Stimulated activated CD8-positive, alpha-beta memory T cell treated with anti-CD3 and anti-CD28 coated beads, Interleukin-7, amount 100 ng/mL, for 4 hours (primary cell): ENCODE measurements at places on chromosomes 7 and 10.
A peak's percentile ranks its signal among the peaks of the same experiment; 100 is the strongest.

DNA sequence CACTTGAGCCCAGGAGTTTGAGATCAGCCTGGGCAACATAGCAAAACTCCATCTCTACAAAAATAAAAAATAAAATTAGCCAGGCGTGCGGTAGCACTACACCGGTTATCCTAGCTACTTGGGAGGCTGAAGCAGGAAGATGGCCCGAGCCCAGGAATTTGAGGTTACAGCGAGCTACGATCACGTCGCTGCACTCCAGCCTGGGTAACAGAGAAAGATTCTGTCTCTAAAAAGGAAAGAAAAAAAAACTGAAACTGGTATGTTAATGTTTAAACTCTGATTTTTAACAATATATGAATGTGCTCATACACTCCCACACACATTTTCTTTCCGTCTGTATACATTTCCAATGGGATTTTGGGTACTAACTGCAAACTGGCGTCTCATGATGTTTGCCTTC is 140.6 kb upstream of the KMT2E start:
- no peak for DNase-seq

DNA sequence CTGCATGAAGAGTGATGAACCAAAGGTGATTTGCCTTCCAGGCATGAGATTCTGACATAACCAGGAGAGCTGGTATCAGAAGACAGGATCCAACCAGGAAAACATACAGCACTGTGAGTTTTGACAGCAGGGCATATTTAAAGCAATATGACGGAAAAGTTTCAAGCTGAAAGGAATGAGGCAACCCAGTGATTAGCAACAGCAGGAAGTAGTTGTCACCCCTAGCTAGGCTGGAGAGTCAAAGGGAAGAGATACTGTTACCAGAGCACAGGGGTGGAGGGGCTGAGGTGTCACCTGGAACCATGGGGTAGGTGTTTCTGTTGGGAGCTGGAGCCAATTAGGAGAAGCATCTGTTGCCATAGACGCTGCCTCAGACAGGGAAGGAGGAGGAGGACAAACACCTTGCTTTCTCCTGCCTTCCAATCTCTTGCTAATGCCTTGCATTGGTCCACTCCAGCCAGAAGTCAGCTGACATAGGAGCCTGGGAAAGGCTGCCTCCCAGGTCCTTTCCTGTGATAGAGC is 125.4 kb upstream of the SORCS3 start:
- DNase-seq: no peak

- DNase-seq: no peak
Observed at GRCh38 chr10:100878291-100878910, 34.4 kb upstream of the SLF2 start.

GRCh38 chr10:35276889-35277288 is 59.4 kb upstream of the CCNY start:
- DNase-seq: no peak

GRCh38 chr7:123635551-123636359 is 19.9 kb upstream of the LMOD2 start:
- no peak for DNase-seq

GRCh38 chr10:17808971-17809841 is at the start of gene MRC1:
MRC1 (plus strand) TSS chr10:17809348; CDS start chr10:17809466, 118 bp downstream.
- DNase-seq: no peak

DNA sequence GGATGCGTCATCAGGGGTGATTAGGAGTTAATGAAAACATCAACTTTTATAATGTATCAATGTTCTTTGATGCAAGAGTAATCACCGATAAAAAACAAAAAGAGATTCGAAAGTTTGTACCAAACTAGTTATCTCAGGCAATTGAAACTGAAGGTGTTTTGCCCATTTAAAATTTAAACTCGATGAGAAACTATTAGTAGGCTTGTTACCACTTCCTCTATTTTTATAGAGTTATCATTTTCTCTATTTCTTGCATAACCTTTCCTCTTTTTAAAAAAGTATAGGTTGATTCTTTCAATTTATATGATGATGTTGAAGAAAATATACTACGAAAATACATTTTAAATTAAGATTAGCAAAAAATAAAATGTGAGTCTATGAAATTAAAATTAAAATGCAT is 597.3 kb upstream of the POT1 start:
- DNase-seq: no peak

DNA sequence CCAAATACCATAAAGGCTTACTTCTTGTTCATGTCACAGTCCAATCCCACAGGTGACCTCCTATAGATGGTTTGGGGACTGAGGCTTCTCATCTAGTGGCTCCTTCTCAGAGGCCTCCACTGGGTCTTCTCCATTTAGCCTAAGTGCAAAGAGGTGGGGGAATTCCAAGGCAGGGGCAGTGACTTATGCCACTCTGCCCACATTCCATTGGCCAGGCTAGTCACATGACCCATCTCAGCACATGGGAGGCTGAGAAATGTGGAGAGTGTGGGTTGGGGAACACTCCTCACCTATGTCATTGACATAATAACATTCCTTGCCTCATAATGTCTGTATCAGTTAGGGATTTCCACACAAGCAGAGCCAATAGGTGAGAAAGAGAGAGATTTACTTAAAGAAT is 104.3 kb upstream of the PLXNA4 start:
- no peak for DNase-seq

GRCh38 chr7:128092221-128092620 is 61.0 kb upstream of the LRRC4 start:
- DNase-seq: no peak

- no peak for DNase-seq
Observed at GRCh38 chr10:71270301-71271220, 48.5 kb upstream of the SLC29A3 start.

DNA sequence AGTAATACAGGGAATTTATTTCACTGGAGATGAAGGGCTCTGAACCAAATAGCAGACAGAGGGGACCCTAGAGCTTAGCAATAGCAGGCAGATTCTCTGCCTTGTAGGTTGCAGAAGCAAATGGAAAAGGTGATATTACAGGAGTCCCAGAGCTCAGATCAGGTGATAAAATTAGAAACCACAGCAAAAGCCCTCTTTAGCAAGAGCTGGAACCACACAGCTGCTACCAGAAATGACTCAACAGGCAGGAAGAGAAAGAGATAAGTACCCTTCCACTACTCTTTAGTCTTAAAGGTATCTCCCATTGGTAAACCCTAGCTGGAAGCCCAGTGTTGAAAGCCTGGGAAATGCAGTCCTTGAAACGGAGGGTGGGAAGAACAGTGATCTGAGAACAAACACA is 535.6 kb upstream of the GHITM start:
- DNase-seq: no peak

- DNase-seq: no peak
Observed at GRCh38 chr7:78095549-78095948, 297.0 kb downstream of the PHTF2 start.

DNA sequence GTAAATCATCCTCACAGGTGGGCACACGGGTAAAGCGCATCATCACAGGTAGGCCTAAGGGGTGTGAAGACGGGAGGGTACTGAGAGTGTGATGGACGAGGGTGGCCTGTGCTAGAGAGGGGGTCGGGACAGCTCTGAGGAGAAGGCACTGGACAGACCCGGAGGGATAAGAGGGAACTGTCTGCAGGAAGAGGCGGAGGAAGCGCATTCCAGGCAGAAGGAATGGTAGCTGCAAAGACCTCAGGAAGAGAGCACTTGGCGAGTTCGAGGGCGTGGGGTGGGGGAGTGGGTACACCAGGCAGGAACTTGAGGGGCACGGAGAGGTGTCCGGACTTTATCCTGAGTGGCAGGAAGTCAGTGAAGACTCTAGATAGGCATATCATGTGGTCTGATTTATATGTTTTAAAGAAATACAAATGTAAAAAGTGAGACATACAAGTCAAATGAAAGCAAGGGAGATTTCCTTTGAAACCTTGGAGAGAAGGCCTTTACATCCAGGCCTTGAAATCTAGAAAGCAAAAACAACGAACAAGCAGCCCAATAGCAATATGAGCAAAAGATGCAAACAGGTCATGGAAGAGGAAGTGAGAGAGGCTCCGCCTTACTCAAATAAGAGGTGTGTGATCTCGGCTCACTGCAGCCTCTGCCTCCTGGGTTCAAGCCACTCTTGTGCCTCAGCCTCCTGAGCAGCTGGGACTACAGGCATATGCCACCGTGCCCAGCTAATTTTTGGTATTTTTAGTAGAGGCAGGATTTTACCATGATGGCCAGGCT is 3.6 kb downstream of the LHPP start:
- DNase-seq: no peak

GRCh38 chr7:98225913-98226614 is 14.8 kb downstream of the BHLHA15 start:
- DNase-seq: no peak

- no peak for DNase-seq
Observed at GRCh38 chr10:104117839-104118323, 4.1 kb upstream of the SFR1 start.

DNA sequence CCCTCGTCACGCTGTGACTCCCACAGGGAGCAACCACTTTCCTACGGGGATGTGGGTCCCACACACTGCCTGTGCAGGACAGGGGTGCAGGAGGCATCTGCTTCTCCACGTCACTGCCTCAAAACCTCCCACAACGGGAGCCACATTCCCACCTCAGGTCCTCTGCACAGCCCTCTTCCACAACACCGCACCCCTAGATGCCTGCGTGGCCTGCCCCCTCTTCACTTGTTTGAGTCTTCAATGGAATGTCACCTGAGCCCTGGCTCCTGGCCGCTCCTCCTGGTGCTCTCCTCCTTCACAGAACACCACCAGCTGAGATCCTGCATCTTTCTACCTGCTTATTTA is 73.6 kb downstream of the MAD1L1 start:
- no peak for DNase-seq

GRCh38 chr7:127890726-127891125 is 140.5 kb downstream of the LRRC4 start:
- DNase-seq: no peak

DNA sequence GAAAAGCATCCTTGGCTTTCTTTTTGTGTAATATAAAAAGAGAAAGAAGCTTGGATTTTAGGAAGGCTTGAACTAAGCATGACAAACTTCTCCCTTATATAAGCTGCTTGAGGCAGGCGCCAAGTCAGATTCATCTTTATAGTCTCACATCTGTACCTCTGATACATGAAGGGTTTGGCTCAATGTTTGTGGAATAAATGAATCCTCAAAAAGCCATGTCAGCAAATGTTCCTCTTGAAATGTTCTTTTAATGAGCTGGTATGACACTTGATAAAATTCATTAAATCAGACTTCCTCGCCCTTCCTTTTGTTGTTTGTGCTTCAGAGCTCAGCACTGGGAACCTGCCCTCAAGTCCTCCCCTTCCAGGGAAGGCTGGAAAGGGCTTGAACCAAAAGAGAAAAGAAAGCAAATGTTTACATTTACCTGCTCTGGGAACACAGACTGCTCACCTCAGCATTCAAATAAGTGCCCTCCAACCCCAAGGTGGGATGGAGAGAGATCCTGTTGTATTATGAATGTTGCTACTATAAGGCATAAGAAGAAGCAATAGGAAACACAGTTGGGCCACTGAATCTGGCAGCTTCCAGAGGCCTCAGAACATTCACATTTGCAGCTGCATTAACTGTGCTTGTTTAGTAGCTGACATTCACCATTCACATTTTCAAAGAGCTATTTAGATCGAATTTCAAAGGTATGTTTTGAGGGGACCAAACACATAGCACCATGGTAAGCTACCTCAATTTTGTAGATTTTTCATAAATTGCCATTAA is 212.6 kb downstream of the CACNA2D1 start:
- DNase-seq: no peak

GRCh38 chr7:132437730-132438129 is 138.5 kb downstream of the PLXNA4 start:
- DNase-seq: no peak

DNA sequence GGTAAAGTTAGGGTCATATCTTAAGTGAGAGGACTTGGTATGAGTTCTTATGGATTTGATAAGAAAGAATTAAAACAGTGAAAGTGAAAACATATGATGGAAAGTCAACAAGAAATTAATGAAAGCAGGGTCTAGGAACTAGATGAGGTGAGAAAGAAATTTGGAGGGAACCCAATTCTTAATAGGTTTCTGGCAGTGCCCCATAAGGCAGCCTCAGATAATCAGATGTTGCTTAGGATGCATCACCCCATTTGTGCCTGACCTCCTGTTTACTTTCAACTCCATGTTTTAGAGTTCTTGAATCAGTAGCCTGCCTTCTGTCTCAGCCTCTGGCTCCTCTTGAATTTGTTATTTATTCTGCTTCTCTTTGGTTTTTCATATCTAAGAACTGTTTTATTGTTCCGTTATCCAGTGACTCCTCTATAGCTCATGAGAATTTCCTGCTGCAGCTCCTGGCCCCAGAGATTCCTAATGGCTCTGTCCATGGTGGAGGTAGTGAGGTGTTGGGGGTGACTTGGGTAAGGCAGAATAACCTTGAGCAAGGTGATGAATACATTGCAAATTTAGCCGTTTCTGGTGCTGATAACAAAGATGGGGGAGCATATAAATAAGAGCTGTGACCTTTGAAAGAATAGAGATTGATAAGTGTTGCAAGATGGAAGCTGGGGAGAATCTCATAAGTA is 17.6 kb downstream of the ITGB8 start:
- no peak for DNase-seq

- no peak for DNase-seq
Observed at GRCh38 chr10:44723082-44723481, 188.1 kb upstream of the TMEM72 start.

- peak; percentile 52 for DNase-seq
Observed at GRCh38 chr7:13850185-13850752, 139.2 kb downstream of the ETV1 start.

DNA sequence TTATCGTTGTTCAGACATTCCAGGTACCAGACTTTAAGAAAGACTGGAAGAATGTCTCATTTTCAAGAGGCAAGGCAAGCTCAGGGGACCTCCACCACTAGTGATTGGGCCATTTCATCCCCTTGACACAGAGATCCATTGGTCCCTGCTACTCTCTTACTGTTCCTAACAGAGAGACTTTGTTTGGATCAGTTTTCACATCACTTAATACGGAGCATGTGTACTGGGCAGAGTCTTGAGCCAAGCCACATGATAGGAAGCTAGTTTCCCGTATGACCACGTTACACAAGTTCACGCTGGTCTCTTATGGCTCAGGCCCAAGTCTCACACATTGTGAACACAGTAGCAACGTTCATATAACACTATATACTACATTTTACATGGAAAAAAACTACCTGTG is 269.9 kb downstream of the BAMBI start:
- no peak for DNase-seq

DNA sequence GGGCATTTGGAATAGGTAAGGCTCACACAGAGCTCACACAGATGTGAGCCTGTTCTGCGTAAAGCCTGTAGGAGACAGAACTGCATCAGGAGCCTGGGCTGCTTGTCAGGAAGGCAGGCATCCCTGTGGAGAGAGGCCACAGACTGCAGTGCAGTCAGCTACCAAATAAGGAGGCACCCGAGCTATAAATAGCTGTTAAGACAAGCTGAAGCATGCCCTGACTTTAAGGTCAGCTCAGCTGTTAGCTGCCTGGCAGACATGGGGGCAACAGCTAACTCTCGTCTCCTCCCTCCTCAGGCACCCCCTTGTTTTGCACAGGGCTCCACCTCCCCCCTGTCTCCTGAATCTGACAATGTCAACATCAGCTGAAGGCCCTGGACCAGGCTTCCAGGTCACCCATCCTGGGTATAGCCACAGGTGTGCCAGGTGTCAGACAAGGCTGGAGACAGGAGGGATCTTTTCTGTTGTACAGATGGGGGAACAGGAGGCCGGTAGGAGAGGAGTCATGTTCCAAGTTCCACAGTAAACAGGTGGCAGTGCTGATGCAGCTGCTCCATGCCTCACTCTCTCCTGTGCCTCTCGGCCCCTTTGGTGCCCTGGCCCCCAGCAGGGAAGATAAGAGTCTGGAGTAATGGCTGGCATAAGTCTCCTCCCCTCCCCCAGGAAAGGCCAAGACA is 27.6 kb upstream of the MKRN1 start:
- DNase-seq: no peak

- no peak for DNase-seq
Observed at GRCh38 chr7:3120513-3120912, 76.8 kb upstream of the CARD11 start.
